ENCODE measurements at places on chromosomes 16 and 17. TPM values are rescaled to one million over a fixed set of nuclear protein-coding genes. Genes with fewer than 3 reads are reported as not detected.

DNA sequence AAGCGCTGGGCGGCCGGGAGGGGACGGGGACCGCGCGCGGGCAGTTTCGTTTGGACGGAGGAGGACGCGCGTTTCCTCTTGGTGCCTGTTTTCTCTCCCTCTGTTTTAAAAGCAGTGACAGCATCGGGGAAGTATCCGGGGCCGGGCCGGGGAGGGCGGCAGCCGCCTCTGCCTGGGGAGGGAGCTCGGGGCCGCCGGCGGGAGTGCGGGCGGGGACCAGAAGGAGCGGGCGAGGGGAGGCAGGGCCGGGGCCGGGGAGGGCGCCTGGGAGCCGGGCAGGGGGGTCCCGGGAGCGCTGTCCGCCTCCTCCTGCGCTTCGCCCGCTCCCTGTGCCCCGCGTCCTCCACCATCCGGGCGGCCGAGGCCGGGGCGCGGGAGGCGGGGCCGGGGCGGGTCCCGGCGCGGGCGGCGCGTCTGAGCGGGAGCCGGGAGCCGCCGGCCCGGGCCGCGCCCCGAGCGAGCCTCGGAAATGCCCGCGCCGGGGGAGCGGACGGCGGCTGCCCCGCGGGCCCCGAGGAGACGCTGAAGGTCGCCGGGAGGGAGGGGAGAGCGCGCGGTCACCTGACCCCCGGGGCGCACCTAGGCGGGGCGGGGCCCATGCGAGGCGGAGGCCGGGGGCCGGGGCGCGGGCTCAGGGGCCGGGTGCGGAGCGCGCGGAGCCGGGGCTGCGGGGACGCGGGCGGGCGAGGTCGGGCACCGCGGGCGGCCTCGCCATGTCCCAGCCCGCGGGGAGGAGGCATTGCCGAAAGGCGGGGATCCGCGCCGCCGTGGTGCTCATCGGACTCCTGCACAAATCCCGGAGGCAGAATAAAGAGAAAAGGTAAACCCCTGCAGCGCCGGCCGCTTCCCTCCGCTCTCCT, 57.3 kb downstream of the RAP1GAP2 start:
- peak; percentile 99 for DNase-seq

The XAF1 gene
- total RNA-seq = 36.2 TPM

The TRPV2 gene
- total RNA-seq = 62.5 TPM

The GDPD1 gene
- total RNA-seq = 1.1 TPM

Data from osteoblast (primary cell).